ENCODE measurements at places on chromosomes 1 and 21.

- no peak for DNase-seq
These were observed 46.2 kb downstream of the NAV1 start for GRCh38 chr1:201585093-201585483.

- no peak for DNase-seq
These were observed 32.0 kb upstream of the EPS15 start for GRCh38 chr1:51551081-51551480.

DNA sequence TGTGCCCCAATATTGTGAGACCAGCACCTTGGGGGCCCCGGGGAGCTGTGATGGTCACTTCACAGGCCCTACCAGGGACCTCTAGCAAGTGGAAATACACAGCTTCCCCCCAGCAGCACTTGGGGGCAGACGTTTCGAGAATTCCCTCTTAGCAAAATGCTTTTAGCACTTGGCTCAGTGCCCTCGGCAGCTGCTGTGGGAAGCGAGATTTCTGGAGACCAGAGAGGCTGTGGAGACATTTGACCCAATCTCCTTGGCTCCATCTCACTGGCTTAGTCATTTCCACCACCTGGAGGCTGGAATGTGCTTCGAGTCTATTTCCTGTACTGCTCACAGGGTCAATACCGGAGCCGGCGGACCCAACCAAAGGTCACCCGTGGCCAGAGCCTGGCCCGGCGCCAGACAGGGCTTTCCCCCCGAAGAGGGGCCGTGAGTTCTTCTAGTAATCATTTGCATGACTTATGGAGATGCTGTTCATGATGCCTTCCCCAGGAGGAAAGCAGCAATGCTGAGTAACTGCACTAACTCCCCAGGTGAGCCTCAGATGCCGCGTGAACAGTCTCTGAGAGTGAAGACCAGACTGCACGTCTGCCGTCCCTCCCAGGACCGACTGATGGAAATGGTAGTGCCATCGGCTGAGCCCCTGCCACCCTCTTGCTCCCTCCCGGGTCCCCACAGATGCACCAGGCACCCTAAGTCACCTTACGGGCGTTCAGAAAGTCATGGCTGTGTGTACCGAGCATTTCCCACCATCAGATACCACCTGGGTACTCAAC lies 4.4 kb upstream of the C2CD2 start:
- peak; percentile 14 for DNase-seq

DNA sequence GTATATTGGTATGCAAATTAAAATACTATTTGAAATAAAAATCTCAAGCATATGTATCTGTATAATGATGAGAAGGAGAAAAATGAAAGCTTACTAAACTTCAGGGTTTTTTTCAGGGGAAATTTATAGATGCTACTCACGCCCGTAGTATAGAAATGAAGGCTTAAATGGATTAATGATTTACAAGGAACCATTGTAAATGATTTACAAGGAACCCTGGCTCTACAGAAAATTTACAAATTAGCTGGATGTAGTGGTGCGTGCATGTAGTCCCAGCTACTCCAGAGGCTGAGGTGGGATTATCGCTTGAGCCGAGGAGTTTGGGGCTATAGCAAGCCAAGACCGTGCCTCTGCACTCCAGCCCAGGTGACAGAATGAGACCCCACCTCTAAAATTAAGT lies 150.5 kb downstream of the PCBP3 start:
- DNase-seq = no peak

DNA sequence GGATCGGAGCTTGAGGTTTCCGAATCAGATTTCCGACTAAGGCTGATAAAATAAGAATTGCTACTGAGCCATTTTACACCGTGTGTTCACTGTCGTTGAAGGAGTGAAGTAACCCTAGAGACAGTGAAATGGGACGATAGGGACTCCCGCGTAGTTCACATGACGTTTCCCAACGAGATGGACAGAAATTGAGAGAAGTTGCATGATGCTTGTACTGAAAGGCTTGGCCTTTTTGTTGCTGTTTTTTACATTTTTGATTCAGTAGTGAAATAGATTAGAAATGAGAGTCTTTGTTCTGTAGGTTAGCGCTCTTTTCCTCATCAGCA lies 1.2 kb downstream of the KHDRBS1 start:
- DNase-seq = no peak

DNA sequence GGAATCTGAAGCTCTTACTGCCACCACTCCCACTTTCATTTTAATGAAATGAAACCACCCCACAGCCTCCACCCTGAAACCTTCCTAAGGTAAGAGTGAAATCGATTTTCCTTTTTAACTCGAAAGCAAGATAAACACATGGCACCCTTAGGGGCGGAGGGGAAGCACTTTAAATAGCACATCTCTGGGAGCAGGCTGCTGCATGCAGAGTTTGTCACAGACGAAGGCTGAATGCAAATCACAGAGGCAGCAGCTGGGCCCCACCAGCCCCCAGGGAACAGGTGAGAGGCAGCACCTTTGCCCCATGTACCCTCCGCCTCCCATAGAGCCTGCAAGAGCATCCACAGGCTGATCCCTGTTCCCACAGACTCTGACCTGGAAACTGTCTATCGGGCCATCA lies 60.0 kb upstream of the GRIK3 start:
- DNase-seq = peak; percentile 43

GRCh38 chr1:170377896-170378634 lies 153.9 kb upstream of the GORAB start:
- no peak for DNase-seq

DNA sequence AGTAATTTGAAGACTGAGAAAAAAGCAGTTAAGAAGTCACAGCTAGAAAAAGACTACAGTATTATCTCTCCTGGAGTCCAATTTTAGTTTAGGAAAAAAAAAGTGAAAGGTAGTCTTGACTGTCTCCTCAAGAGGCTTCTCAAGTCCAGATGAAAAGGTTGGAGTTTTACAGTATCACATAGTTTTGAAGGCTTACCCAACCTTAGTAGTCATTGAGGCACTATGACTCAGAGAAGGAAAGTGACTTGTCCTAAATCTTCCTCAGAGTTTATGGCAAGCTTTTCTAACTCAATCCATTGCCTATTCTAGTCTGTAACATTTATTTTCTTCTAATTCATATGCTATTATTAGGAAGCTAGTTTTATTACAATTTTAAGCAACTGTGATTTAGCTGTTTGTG lies 174.9 kb downstream of the DPYD start:
- no peak for DNase-seq

DNA sequence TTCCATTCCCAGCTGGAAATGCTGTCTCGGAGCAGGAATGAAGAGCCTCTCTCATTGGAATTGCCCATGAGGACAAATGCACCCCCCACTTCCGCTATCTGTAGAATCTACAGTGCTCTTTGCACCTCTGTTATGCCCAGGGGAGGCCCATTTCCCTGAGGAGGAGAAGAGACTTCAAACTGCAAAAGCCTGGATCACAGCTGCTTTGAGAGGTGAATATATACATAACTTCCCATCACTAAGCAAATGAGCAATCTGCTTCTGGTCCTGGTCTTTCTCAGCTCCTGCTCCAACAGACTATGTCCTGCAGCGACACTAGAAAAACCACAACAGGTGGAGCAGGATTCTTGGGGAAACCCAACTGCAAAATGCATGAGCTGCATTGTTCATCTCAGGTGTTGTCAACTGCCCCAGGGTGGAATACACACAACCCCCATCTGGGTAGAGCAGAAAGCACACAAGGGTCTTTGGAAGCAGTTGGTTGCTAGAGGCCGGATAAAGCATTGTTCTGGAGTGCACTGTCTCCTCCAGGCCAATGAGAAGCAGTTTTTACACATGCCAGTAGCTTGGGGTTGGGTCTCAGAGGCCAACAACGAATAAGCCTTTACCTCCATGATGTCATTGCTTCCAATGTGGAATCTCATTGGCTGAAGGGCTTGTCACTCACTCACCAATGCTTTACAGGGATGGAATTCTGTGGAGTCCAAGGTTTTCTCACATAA lies 67.7 kb upstream of the RAB4A start:
- DNase-seq = no peak

DNA sequence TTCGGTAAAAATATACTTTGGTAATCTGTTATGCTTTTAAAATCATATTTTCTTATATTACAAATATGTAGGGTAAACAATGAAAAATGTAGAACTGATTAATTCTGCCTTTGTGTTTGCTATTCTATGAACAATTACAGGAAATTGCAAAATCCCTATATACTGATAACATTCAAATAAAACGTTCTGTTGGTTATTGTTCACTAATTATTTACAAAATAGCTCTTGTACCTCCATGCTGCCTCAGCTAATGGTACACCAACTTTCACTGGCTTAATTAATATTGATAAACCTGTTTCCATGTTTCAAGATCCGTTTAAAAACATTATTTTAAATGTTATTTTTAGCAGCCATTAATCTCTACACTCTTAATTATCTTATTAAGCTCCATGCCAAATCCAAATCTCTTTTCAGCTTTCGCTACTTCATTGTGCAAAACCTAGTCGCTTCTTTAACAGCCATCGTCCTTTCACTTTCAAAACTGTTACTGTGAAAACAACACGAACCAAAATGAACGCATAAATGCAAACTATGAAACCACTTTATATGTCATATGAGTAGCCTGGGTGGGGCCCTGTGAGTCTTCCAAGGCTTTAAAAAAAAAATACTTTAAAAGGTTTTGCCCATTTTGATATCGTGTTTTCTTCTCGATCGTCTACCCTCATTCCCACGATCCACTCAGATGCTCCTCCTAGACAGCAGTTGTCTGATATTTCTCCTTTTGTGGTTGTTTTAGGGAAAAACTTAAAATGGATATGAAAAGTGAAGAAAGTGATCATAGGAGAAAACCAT lies 807.1 kb downstream of the USP25 start:
- DNase-seq = peak; percentile 55

DNA sequence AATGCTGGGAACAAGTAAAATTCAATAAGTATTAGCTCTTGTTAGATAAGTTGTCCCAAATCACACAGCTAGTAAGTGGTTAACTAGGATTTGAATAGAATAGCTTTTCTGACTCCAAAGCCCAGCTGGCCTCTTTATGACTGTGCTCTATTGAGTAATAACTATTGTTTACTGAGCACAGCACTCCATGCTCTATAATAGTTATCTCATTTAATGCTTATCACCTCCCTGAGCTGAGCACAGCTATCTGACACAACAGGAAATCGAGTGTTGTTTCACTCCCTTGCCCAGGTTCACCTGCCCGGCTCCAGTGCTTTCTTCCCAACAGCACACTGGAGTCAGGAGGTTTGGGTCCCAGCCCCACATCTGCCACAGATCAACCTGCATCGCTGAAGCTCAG lies 38.8 kb upstream of the STMN1 start:
- DNase-seq = no peak

DNA sequence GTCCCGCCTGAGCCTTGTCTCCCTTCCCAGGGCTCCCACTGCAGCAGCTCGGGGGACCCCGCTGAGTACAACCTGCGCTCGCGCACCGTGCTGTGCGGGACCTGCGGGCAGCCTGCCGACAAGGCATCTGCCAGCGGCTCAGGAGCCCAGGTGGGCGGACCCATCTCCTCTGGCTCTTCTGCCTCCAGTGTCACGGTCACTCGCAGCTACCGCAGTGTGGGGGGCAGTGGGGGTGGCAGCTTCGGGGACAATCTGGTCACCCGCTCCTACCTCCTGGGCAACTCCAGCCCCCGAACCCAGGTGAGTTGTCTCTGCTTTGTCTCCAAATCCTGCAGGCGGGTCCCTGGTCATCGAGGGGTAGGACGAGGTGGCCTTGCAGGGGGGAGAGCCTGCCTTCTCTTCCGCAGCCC lies 14.9 kb upstream of the SEMA4A start:
- no peak for DNase-seq

- DNase-seq = no peak
These were observed 2.4 kb upstream of the USP33 start for GRCh38 chr1:77762072-77762476.

- no peak for DNase-seq
These were observed 162.8 kb downstream of the PRDM16 start for GRCh38 chr1:3231826-3232225.

Measured in NCI-H2029 (cell line).